ENCODE measurements at places on chromosomes 5 and 9.

DNA sequence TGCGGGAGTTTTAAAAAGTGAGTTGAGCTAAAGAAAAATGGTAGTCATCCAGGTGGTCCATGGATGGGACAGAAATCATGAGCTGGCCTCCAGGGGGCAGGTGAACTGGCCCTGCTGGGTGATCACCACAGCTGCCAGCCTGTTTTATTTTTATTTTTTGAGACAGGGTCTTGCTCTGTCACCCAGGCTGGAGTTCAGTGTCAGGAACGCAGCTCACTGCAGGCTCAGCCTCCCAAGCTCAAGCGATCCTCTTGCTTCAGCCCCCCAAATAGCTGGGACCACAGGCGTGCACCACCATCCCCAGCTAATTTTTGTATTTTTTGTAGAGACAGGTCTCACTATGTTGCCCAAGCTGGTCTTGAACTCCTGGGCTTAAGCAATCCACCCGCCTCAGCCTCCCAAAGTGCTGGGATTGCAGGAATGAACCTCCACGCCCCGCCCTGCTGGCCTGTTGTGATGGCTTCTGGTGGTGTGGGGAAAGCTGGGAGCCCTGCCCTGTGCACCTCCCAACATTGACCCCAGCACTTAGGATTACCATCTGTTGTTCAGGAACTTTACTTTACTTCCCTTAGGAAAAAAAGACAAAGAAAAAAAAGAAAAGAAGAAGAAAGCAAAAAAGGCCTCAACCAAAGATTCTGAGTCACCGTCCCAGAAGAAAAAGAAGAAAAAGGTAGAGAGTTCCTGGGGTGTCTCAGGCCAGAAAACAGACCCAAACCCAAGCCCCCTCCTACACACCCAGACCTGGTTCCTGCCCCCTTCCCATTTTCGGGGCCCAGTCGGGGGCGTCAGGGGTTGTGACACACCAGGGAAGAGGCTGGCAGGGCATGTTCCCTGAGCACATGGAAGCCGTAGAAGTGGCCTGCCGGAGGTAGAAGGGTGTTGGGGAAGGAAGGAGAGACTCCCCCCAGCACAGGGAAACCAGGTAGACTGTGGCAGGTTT lies 14.7 kb downstream of the CD74 start:
- no peak for DNase-seq

DNA sequence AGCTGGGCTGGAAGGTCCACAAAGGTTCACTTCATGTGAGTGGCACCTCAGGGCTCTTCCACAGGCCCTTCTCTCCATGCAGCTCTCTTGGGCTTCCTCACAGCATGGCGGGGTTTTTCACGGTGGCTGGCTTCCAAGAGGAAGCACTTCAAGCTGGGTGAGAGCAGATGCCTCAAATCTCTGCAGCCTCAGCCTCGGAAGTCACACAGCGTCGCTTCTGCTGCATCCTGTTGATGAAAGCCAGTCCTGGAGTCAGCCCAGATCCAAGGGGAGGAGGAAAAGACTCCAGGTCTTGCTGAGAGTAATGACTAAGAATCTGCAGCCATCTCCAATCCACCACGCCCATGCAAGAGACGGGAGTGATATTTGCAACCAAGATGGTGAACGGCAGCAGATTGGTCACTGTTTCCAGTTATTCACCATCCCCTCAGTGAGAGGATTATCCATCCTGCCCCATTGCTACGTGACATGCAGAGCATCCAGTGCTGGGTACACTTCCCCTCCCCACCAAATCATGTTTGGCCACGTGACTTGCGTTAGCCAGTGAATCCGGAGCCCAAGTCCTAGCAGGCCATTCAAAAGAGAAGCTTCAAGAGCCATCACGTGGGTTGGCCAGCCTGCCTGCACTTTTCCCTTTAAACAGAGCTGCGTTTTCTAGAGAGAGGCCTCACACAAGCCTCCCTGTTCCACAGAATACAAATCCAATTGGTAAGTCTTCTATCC lies 173.9 kb downstream of the C9orf50 start:
- DNase-seq = no peak

DNA sequence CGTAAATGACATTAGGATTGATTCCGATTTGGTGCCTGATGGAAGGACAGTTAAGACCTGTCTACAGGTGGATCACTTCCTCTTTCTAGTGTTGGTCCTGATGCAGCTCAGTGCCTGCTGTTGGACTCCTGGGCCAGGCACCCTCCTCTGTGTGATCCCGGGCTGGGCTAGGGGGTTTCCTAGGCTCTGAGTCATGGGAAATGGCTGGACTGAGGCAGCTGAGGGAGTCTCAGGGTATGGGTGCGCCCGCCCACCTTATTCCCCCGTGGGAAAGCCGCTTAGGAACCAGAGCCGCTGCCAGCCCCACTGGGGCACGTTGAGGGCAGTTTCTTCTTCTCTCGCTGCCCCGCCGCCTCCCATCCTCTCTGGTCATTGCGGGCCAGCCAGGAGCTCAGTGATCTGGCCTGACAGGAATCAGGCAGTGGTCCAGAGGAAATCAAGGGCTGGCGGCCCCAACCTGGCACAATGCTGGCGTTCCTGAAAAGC lies 12.9 kb downstream of the TCF7 start:
- no peak for DNase-seq

DNA sequence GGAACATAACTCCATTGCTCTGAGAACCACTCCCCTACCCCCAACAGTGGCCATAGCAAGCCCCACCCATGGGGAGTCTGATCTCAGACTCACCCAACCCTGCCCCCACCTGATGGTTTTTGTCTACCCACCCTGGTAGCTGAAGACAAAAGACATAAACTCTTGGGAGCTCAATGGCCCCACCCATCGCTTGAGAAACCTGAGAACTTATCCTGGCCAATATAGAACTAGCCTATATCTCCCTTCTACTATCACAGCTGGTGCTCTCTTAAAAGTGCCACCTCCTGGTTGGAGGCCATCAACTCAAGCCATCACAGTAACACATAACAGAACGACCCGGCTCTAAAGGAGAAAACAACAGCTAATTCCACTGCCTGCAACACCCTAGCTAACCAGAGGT lies 47.9 kb upstream of the SNAPC3 start:
- DNase-seq = no peak

GRCh38 chr5:73947906-73948640 lies 322.1 kb downstream of the ARHGEF28 start:
- DNase-seq = no peak

- no peak for DNase-seq
Observed at GRCh38 chr5:168701641-168702040, 122.5 kb upstream of the PANK3 start.

- DNase-seq = no peak
Observed at GRCh38 chr5:2724831-2725230, 26.6 kb downstream of the IRX2 start.

- no peak for DNase-seq
Observed at GRCh38 chr5:12825163-12825562, 920.9 kb upstream of the CTNND2 start.

- no peak for DNase-seq
Observed at GRCh38 chr9:72977670-72978069, 24.8 kb upstream of the ALDH1A1 start.

DNA sequence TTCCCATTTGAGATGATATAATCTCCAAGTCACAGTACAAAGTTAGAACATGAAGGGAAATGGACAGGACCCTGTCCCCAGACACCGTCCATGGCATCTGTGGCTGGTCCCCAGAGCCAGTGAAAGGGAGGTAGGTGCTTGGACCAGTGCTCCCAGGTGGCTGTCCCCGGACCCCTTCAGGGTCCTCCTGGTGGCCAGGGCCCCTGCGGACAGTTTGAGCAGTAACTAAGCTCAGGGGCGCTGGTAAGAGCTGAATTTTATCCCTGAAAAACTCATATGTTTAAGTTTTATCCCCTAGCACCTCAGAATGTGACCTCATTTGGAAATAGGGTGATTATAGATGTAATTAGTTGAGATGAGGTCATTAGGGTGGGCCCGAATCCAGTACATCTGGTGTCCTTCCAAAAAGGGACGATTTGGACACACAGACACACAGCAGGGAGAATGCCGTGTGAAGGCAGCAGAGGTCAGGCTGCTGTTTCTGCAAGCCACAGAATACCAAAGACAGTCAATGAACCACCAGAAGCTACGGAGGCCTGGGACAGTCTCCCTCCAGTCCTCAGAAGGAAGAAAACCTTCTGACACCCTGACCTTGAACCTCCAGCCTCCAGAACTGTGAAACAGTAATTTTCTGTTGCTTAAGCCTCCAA lies 185.0 kb downstream of the ATPSCKMT start:
- DNase-seq = no peak

DNA sequence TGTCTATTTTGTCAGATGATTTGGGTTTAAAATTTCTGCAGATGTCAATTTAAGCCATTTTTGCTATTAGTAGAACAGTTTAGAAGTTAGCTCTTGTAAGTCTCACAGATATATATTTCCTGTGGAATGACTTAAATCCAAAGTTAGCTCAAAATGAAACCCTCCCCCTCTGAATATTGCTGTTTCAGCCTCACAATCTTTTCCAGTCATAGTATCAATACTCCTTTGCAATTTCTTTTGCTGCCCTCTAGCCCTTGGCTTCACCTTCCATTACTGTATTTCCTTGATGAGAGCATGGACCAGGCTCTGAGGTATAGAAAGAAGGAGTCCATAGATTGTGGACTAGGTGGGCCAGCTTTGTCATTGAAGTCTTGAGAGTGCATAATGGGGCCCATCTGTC lies 124.4 kb downstream of the ATG10 start:
- DNase-seq = no peak

DNA sequence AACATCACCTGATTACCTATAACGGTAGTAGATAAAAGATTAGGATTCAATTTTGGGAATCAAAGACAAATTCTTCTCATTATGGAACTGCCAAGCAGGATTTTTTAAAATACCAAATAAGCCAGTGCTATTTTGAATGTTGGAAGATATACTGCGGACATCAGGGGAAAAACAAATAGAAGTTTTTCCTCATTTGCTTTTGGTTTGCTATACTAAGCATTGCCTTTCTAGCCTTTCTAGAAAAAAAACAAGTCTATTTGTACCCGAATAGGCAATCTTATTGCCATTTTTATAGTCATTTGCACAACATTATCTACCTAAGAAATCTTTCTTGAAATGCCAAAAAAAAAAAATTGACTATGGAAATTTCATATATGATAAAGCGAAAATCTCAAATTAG lies 379.5 kb downstream of the CDH10 start:
- no peak for DNase-seq

GRCh38 chr9:74284581-74285450 lies 212.3 kb upstream of the RORB start:
- no peak for DNase-seq

DNA sequence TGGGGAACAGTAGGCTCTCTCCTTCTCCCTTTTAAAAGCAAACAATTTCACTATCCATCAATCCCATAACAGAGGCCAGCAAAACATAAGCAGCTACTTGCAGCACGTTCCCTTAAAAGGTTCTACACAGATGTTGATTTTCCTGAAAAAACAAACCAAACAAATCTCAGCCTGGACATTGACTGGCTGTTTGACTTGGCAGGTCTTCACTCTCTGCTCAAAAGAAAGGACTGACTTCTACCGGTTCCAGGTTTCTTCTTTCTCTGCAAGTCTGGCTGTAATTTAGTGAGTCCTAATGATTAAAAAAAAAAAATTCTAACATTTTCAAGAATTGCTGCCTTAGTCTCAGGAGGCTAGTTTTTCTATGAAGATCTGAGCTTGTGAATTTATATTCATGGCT lies 203.1 kb upstream of the EFNA5 start:
- DNase-seq = no peak

DNA sequence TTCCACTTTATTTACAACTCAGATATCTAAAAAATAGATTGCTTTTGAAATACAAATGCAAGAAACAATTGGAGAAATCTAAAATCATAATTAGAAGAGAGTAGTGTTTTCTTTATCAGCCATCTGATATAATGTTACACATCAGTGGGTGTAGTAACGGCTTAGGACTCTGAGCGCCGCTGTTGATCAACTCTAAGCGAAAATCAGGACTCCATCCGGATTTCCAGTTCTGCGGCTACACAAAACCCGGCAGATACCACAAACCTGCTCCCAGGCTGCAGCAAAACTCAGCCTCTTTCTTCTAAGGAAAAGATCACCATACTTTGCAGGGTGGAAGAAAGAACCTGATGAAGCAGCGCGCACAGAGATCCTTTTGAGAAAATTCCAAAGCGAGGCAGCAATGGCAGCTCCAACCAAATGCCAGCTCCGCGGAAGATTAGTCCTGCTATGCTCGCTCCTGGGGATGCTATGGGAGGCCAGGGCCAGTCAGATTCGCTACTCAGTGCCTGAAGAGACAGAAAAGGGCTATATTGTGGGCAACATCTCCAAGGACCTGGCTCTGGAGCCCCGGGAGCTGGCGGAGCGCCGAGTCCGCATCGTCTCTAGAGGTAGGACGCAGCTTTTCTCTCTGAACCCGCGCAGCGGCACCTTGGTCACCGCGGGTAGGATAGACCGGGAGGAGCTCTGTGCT lies at the start of gene PCDHGA9:
Gene PCDHGA9, plus strand, starts transcription at position 226 of the 691 bp plus-strand sequence. Its CDS starts 175 bp downstream, at position 401.
- DNase-seq = no peak

DNA sequence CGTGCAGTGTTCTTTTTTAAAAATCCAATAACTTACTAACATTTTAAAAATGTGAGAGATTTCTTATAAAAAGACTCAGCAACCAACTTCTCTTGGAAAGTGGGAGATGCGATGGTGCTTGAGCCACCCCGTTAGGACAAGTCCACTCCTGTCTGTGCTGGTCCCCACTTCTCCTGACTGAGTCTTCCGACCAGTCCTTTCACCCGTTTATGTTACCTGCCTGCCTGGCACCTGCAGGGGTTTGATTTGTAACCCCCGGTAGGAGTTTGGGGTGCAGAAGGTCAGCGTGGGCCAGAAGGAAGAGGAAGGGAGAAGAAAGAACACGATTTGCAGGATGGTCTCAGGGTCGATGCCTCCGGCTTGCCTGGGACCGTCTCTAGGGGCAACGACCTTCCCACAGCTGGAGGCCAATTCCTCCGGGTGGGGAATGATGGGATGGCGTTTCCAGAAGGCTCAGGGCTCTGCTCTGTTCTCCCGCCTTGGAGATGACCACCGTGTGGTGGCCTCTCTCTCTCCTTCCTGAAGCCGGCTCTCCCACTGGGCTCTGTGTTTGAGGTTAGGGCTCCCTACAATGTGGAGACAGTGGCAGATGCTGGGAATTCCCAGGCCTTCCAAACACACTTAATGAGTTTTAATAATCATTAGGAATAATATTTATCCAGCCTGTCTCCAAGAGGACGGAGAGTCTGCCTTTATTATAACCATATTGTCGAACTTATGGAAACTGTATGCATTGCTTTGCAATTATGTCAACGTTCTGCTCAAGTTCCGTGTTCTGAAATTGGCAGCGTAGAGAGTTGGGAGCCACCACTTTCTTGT lies 14.8 kb downstream of the COL27A1 start:
- no peak for DNase-seq

DNA sequence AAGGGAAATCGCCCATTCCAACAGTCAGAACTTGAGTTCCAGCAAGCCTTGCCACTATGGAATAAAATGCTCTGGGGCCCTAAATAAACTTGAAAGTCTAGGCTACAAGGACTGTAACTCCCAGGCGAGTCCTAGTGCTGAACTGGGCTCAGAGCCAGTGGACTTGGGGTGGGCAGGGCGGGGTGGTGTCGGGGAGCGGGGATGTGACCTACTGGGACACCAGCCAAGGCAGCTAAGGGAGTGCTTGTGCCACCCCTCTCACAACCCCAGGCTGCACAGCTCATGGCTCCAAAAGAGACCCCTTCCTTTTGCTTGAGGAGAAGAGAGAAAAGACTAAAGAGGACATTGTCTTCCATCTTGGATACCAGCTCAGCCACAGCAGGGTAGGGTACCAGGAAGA lies 61.5 kb downstream of the MEIKIN start:
- DNase-seq = no peak
